Kidney (tissue), 22 donors: ENCODE measurements at places on chromosomes 12 and 14. TPM values are rescaled to one million over a fixed set of nuclear protein-coding genes. Genes with fewer than 3 reads are reported as not detected.
A peak's percentile ranks its signal among the peaks of the same experiment; 100 is the strongest.

GRCh38 chr14:104112113-104112505, 26.3 kb upstream of the KIF26A start:
- H3K4me3 ChIP-seq, result no peak overlapping the region
- peaks cover 2% of the 10 kb centered on the region for H3K4me1 ChIP-seq
- H3K36me3 ChIP-seq, result no peaks in the 10 kb centered on the region
- no peak overlapping the region for H3K27ac ChIP-seq
- H3K27me3 ChIP-seq, result peaks cover 2% of the 10 kb centered on the region
- DNase-seq, result no peak

Gene PLEKHD1
- total RNA-seq, result 0.25 TPM

DNA sequence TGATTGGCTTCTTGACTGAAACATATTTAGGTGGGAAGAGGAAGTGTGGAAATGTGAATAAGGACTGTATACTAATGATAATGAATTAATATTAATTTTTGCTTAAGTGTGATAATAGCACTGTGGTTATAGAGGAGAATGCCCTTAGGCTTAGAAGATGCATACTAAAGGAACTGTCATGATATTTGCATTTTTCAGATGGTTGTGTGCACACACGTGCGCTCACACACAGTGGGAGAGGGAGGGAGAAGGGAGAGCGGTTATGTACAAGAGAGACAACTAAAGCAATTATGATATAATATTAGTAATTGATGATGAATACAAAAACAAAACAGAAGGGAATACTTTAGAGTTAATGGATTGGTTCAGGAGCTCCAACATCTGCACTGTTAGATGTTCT, 54.2 kb downstream of the RCOR1 start:
- H3K27ac ChIP-seq, result no peak overlapping the region
- H3K27me3 ChIP-seq, result no peaks in the 10 kb centered on the region
- no peaks in the 10 kb centered on the region for H3K4me1 ChIP-seq
- DNase-seq, result no peak
- no peak overlapping the region for H3K4me3 ChIP-seq
- no peaks in the 10 kb centered on the region for H3K36me3 ChIP-seq

Gene PELI2
- total RNA-seq, result 27.6 TPM

- H3K36me3 ChIP-seq, result no peaks in the 10 kb centered on the region
- H3K4me3 ChIP-seq, result no peak overlapping the region
- no peaks in the 10 kb centered on the region for H3K27me3 ChIP-seq
- no peak for DNase-seq
- H3K27ac ChIP-seq, result no peak overlapping the region
These were observed 317.6 kb downstream of the DPF3 start for GRCh38 chr14:72576258-72576657.

Gene DAO
- 0.41 TPM for total RNA-seq

GRCh38 chr12:89166525-89166934, 185.8 kb downstream of the DUSP6 start:
- no peaks in the 10 kb centered on the region for H3K36me3 ChIP-seq
- no peaks in the 10 kb centered on the region for H3K4me1 ChIP-seq
- H3K27me3 ChIP-seq, result no peaks in the 10 kb centered on the region
- no peak overlapping the region for H3K4me3 ChIP-seq

Gene GARIN6
- total RNA-seq, result not detected

Gene OAS1
- 17.5 TPM for total RNA-seq

Gene GDF3
- 0.66 TPM for total RNA-seq

GRCh38 chr12:117318591-117318990, 42.8 kb downstream of the NOS1 start:
- no peaks in the 10 kb centered on the region for H3K36me3 ChIP-seq
- H3K27ac ChIP-seq, result no peak overlapping the region
- H3K4me1 ChIP-seq, result no peaks in the 10 kb centered on the region
- DNase-seq, result no peak
- H3K27me3 ChIP-seq, result peaks cover 3% of the 10 kb centered on the region

- no peak overlapping the region for H3K27ac ChIP-seq
- no peak overlapping the region for H3K4me3 ChIP-seq
- H3K27me3 ChIP-seq, result no peaks in the 10 kb centered on the region
These were observed 14.2 kb upstream of the DYRK2 start for GRCh38 chr12:67634303-67634761.

GRCh38 chr12:28191051-28192048, 1.1 kb downstream of the CCDC91 start:
- peak overlapping the region; percentile 93 for H3K27ac ChIP-seq
- H3K4me1 ChIP-seq, result no peaks in the 10 kb centered on the region
- no peaks in the 10 kb centered on the region for H3K27me3 ChIP-seq
- no peak for DNase-seq
- H3K36me3 ChIP-seq, result no peaks in the 10 kb centered on the region
